ENCODE measurements at places on chromosomes 5 and 9.
A peak's percentile ranks its signal among the peaks of the same experiment; 100 is the strongest.

DNA sequence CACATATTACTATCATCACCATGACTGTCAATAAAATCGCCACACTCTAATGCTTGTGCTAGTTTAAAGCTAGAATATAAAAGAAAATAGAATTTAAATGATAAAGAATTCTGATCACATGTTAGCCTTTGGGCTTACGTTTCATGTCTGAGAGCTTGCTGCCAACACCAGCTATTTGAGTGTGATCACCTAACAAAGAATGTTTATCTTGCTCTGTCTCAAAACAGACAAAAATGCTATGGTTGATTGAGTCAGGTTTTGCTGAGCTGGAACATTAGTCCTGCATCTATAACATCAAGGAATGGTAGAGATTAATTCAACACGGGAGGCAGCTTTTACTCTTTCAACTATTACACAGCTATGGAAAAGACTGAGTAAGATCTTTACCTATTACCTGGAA is 50.7 kb downstream of the MSX2 start:
- no peak for DNase-seq

DNA sequence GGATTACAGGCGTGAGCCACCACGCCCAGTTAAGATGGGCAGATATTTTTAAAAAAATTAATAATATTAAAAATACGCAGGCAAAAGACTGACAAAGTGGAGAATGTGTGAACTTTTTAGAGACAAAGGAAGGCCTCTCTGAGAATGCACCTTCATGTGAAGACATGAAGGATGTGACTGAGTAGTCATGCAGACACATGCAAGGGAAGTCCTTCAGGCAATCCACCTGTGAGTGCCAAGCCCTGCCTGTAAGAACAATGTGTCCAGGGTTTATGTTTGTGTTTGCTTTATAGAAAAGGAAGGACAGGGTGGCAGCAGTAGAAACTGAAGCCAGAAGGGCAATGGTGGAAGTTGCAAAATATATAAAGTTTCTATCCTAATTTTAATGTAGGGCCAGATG is 169.2 kb downstream of the EDIL3 start:
- no peak for DNase-seq

- no peak for DNase-seq
Observed at GRCh38 chr5:16742938-16743337, 126.1 kb upstream of the RETREG1 start.

- DNase-seq = peak; percentile 98
Observed at GRCh38 chr9:5500441-5501235, 9.7 kb upstream of the PDCD1LG2 start.

DNA sequence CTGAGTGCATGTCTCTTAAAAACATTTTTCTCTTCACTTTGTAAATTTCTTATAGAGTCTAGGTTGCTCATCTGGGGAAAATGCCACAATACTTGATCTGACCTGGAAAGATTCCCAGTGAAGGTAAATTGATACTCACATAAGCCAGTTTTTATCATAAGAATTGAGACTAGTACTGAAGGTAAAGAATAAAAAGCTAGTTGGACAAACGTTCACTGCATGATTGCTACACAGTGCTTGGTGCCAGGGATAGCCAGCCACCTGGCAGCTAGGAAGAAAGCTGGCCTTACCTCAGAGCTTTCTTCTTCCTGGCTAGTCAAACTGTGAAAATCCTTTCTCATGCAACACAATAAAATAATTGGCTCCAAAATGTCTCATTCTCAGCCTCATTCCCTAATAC is 77.1 kb downstream of the MUSK start:
- DNase-seq = no peak

All from hematopoietic multipotent progenitor cell treated with erythropoietin and hydrocortisone succinate and interleukin-3 and kit ligand, for 4 days (in vitro differentiated cells).